ENCODE measurements at places on chromosomes 2 and 18.

DNA sequence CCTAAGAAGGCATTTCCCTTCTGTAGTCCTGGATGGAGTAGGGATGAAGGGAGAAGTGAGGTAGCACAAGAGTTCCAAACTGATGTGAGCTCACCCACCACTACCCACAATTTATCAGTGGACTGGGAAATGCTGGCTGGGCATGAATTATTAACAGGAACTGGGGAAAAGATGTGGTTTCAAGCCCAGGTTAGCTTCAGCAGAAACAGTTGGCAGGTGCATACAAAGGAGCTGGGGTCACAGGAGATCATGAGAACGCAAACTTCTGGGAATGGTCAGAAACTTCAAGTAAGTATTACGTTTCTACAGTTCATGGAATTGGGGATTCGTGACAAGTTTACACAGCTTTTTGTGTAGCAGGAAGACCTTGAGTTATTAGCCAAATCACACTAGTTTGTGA lies 5.4 kb downstream of the CCDC141 start:
- no peak overlapping the region for H3K27ac ChIP-seq
- H3K4me3 ChIP-seq = no peak overlapping the region
- no peaks in the 10 kb centered on the region for H3K27me3 ChIP-seq
- no peaks in the 10 kb centered on the region for H3K36me3 ChIP-seq

DNA sequence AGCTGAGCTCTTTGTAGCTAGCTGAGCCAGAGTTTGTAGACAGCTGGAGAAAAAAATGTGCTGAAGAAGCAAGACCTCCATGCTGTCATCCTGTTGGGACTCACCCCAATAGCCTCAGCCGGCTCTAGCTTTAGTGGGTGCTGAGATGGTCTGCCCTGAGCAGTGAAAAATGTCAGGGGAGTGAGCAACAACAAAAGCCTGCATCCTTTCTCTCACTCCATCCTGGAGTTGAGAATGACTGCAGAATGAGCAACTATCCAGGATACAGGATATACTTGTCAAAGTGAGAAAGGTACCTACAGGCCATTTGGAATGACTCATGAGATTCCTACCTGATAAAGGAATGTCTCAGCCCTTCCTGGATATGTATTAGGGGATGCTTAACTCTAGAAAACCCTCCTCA lies 146.1 kb upstream of the DLX2 start:
- peaks cover 74% of the 10 kb centered on the region for H3K4me1 ChIP-seq
- H3K27me3 ChIP-seq = no peaks in the 10 kb centered on the region
- H3K4me3 ChIP-seq = no peak overlapping the region

- no peak overlapping the region for H3K4me3 ChIP-seq
- no peak for DNase-seq
- H3K27me3 ChIP-seq = no peaks in the 10 kb centered on the region
- no peaks in the 10 kb centered on the region for H3K4me1 ChIP-seq
- H3K36me3 ChIP-seq = no peaks in the 10 kb centered on the region
- no peak overlapping the region for H3K27ac ChIP-seq
Measured at GRCh38 chr18:5309888-5310470, 14.5 kb upstream of the ZBTB14 start.

- H3K4me3 ChIP-seq = no peak overlapping the region
- no peak for DNase-seq
- H3K27me3 ChIP-seq = no peaks in the 10 kb centered on the region
- H3K36me3 ChIP-seq = no peaks in the 10 kb centered on the region
- no peaks in the 10 kb centered on the region for H3K4me1 ChIP-seq
Measured at GRCh38 chr18:44859263-44859662, 178.6 kb downstream of the SETBP1 start.

DNA sequence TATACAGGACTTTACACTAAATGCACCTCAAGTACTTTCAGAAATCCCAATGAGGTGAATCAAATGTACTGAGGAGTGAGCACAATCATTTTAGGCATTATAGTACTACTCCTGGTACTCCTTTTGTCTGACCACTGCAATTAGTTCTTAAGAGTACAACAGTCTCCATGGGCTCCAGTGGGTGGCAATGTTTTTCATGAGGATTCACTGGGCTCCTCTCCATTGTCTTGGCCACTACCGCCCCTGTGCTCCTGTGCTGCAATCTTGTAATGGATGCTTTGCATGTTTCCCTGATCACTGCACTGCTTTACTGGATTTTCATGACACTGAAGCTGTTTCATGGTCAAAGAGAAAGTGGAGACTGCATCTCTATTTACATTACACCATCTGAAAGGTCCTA lies 268.5 kb upstream of the ZSWIM2 start:
- no peak for DNase-seq
- H3K4me3 ChIP-seq = no peak overlapping the region
- H3K27me3 ChIP-seq = no peaks in the 10 kb centered on the region

DNA sequence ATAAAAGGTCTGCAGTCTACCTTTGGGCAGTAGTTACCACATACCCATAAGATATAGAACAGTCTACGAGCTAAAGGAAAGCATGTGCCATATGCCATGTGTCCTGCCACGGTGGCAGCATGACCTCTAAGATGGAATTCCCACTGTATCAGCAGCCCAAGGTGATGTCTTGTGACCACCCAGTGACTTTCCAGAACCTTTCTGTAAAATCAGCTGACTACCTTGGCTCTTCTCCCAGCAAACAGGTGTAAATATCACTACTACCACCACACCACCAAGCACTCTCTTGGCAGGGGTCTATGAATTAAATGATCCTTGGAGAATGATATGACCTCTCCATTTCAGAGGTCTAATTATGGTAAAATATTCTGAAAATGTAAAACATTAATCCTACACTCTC lies 99.6 kb downstream of the METTL8 start:
- H3K4me3 ChIP-seq = no peak overlapping the region
- DNase-seq = no peak
- H3K27me3 ChIP-seq = no peaks in the 10 kb centered on the region
- no peaks in the 10 kb centered on the region for H3K4me1 ChIP-seq

DNA sequence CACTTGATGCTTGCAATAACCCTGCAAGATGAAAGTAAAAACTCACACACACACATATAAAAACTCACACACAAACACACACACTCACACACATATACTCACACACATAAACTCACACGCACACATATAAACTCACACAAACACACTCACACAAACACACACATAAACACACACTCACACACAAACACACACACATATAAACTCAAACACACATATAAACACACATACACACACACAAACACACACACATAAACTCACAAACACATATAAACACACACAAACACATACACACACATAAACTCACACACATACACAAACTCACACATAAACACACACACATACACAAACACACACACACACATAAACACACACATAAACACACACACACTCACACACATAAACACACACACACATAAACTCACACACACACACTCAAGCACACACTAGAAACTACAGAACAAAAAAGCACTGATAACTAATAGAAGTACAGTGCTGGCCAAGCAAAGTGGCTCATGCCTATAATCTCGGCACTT lies 117.7 kb upstream of the TEKT4 start:
- no peak overlapping the region for H3K4me3 ChIP-seq
- no peaks in the 10 kb centered on the region for H3K27me3 ChIP-seq
- H3K36me3 ChIP-seq = no peaks in the 10 kb centered on the region
- H3K27ac ChIP-seq = no peak overlapping the region

GRCh38 chr2:65026704-65027464 lies 29.3 kb upstream of the CEP68 start:
- no peak overlapping the region for H3K27ac ChIP-seq
- peaks cover 12% of the 10 kb centered on the region for H3K4me1 ChIP-seq
- no peak for DNase-seq

DNA sequence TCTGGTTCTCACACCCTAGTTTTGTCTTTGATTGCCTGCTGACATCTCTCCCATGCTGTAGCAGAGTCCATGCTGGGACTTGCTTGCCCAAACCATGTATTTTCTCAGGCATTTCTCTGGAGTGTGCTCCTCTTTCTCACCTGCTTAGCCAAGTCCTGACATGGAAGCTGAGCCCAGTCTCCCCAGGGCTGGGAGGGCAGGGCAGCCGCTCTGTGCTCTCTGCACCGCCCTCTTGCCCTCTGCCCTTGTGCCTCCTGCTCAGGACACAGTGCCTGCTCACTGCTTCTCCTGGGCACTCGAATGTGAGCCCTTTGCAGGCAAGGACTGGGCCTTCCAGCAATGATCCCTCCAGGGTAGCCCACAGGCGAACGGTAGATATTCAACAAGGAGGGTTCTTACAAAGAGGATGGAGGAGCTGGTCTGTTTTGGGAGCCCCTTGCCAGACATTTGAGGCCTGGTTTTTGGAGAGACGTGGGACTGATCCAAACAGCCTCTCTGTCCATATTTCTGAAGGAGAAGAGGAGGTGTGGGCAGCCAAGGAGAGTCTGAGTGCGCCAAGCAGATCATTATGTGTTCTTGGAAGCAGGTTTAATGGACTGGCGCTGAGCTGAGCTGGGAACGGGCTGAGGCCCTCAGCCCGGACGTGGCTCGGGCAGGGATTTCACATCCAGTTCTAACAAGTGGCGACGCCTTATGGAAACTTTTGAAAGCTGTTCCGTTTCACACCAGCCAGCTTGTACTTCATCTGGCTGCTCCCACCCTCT lies 4.0 kb downstream of the SLC14A2 start:
- no peak overlapping the region for H3K27ac ChIP-seq
- no peak overlapping the region for H3K4me3 ChIP-seq
- no peaks in the 10 kb centered on the region for H3K27me3 ChIP-seq
- H3K36me3 ChIP-seq = no peaks in the 10 kb centered on the region
- DNase-seq = no peak

DNA sequence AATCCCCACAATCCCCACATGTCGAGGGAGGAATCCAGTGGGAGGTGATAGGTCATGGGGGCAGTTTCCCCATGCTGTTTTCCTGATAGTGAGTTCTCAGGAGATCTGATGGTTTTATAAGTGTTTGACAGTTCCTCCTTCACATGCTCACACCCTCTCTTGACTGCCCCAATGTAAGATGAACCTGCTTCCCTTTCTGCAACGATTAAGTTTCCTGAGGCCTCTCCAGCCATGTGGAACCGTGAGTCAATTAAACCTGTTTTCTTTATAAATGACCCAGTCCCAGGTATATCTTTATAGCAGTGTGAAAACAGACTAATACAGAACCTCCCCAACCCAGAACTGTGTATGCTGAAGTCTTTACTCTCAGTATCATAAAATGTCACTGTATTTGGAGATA lies 289.5 kb upstream of the MMADHC start:
- peaks cover 11% of the 10 kb centered on the region for H3K4me1 ChIP-seq
- no peak for DNase-seq
- no peak overlapping the region for H3K27ac ChIP-seq
- no peak overlapping the region for H3K4me3 ChIP-seq
- H3K27me3 ChIP-seq = no peaks in the 10 kb centered on the region

DNA sequence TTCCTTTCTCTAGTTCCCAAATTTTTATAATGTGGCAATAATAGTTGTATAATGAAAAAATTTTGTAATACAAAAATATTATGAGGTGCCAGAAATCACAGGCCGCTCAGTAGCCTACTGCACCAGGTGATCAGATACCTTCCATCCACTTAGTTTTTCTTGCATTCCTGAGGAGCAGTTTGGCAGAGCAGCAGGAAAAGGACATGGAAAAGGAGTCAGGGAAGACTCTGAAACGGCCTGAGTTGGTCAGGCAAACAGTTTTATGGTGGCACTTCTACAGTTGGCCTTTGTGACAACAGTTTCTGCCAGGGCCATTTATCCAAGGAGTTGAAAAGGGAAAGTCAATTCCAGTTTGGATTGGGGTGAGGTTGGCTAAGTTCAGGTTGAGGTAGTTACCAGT lies 165.4 kb upstream of the ALPP start:
- DNase-seq = no peak
- no peaks in the 10 kb centered on the region for H3K27me3 ChIP-seq
- no peak overlapping the region for H3K27ac ChIP-seq
- no peaks in the 10 kb centered on the region for H3K36me3 ChIP-seq
- H3K4me3 ChIP-seq = no peak overlapping the region

DNA sequence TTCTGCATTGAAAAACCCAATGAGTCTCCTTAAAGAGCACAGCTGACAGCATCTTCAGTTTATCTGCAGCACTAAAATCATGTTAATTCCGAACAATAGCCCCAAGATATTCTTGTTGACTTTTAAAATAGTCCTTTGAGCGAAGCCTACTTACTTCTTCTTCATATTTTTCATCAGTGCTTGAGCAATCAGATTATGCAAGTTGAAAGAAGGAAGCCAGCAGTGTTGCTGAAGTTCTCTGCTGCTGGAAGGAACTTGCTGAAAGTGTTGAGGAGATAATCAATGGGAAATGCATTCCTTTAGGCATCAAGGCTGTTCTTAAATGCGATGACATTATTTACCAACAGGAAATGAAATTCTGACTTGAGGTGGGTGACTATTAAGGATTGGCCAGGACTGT lies 105.9 kb upstream of the SNTG2 start:
- H3K36me3 ChIP-seq = no peaks in the 10 kb centered on the region
- H3K27me3 ChIP-seq = no peaks in the 10 kb centered on the region
- no peak overlapping the region for H3K27ac ChIP-seq
- DNase-seq = no peak

GRCh38 chr2:99852376-99852934 lies 289.9 kb downstream of the AFF3 start:
- H3K27me3 ChIP-seq = no peaks in the 10 kb centered on the region
- no peak for DNase-seq
- no peak overlapping the region for H3K27ac ChIP-seq
- no peaks in the 10 kb centered on the region for H3K4me1 ChIP-seq
- H3K36me3 ChIP-seq = no peaks in the 10 kb centered on the region
- no peak overlapping the region for H3K4me3 ChIP-seq

GRCh38 chr2:74524955-74525716 lies 895 bp downstream of the DQX1 start:
- H3K27ac ChIP-seq = no peak overlapping the region
- no peak for DNase-seq
- H3K4me3 ChIP-seq = no peak overlapping the region
- H3K4me1 ChIP-seq = peaks cover 6% of the 10 kb centered on the region
- peaks cover 10% of the 10 kb centered on the region for H3K27me3 ChIP-seq
- H3K36me3 ChIP-seq = peaks cover 37% of the 10 kb centered on the region

DNA sequence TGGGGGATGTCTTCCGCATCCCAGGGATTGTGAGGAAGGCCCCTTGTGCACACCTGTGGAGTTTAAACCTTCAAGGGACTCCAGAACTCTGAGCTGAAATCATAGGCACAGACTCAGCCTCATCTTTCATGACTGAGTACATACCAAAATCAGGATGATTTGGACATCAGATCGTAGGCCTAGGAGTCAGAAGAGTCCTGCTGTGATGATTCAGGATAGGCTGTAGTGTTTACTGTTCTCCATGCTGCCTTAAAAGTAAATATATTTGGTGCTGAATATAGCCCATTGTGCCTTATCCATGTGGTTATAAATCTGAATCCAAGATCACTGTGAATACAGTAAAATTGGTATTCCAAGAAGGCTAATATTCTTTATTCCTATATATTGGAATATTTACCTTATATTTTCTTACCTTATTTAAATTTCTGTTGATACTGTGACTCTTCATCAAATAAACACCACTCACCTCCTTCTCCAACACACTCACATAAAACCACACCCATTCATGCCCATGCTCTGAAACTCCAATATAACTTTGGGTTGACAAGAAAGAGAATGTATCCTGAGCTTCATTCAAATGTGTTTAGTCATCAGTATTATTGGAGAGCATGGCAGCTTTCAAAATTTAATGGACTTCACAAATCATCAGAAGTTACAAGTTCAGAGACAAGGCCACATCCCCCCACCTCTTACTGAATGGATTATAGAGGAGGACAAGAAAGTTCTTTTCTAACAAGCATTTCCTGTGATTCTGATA lies 561.4 kb upstream of the LINC00305 start:
- no peaks in the 10 kb centered on the region for H3K36me3 ChIP-seq
- no peak overlapping the region for H3K4me3 ChIP-seq
- H3K27me3 ChIP-seq = no peaks in the 10 kb centered on the region
- H3K27ac ChIP-seq = no peak overlapping the region
